AG04450 (cell line): ENCODE measurements at places on chromosomes 1 and 21.

DNA sequence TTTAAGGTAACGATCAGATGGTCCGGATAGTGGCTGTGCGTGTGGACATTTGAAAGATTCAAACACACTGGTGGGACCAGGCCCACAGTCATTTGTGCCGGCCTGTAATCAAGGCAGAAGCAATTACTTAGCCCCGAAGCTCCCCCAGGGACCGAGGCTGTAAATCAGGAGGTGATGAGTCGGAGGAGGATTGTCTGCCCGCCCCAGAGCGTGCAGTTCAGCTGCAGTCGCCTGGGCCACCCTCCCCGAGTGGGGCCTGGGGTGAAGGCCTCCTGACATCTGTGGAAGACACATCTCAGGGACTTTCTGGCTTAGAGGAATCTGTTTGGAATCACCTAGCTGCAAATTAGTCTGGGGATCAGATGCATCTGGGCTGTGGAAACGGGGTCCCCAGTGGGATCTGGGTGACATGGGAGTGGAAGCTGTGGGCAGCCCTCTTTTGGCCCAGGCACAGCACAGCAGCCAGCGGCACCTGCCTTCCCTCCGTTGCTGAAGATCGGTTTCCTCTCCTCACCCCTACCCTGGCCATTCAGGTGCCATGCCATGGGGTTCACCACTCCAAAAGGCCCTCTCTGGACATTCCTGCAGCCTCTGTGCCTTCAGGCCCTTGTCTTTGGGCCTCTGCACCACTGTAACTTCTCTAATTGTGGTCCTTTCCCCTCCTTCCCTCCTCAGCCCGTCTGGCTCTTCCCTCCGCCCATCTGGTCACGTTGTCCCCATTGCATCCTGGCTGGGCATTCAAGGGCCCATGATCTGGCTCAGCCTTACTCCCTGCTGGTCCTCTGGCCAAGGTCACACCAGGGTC lies 25.7 kb downstream of the LHX4 start:
- DNase-seq: no peak

DNA sequence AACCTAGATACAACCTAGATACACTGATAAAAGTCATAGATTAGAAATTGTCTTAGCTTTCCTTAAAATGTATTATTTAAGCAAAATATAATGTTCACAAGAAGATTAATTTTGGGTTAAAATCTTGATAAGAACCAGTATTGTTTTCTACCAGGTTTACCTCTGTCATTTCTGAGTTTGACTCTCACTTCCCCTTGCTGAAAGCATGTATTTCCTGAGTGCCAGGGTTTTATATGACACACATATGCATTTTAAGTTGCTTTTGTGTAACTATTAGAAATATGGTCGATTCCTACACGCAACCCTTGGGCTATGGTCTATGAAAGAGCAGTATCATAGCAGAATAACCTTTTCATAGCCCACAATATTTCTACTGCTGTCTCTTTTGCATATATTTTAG lies 351.7 kb downstream of the ZP4 start:
- DNase-seq: no peak

DNA sequence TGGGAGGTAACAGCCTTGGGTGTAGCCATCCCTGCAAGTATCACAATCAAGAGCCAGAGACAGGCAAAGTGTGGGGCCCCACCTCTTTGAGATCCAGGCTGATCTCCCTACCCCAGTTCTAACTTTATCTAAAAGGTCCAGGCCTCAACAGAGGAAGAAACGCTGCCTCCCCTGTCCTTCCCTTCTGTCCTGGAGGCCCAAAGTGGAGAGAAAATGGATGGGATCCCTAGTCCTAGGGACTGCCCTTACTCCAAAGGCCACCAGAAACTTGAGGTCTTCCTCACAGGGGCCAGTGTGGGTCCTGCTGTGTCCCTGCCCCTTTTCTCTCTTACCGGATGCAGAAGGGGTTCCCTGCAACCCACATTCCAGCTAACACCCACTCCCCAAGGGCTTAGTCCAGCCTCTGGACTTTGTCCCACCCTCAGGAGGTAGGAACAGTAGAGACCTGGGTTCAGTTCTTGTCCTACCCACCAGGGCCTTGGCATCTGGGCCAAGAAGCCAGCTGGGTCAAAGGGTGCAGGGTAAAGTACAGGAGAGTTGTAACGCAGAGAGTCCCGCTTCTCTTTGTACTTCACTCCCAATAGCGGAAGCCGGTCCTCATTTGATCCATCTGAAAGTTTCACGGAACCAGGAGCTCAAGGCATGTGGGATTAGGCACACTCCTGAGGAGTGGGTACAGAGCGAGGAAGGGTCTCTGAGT lies 1.9 kb downstream of the HDGF start:
- DNase-seq: no peak

DNA sequence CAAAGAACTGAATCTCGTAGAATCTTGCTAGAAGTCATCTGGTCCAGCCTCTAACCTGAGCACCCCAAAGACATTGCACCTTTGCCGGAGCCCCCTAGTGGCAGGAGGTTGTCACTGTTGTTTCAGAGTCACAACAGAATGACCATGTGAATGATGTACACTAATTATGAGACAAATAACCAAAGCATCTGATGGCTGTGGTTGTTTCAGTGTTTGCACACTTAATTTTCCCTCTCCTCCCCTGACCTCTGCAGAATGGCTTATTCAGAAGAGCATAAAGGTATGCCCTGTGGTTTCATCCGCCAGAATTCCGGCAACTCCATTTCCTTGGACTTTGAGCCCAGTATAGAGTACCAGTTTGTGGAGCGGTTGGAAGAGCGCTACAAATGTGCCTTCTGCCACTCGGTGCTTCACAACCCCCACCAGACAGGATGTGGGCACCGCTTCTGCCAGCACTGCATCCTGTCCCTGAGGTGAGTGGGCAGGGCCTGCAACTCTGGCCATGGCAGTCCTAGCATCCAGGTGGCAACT lies 26.4 kb downstream of the TRAF5 start:
- DNase-seq: no peak

DNA sequence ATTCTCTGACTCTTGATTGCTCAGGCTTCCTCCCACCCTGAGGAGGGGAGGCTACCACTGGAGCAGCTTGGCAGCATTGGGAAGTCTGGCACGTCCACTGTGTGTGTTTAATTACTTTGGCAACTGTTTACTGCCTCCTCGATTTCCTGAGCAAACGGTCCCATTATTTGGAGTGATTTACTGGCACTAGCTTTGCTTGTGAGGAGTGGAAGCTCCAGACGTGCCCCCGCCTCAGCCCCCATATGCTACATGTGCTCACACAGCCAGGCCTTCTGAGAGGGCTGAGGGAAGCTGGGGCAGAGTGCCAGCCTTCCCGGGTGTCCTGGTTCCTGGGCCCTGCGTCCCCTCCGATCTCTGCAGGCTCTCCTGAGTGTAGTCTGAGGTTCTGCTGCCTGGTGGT lies 306.2 kb downstream of the PTPRU start:
- no peak for DNase-seq

- DNase-seq: no peak
These were observed 918 bp downstream of the MIB2 start for GRCh38 chr1:1616045-1616790.

- no peak for DNase-seq
These were observed 479 bp upstream of the SNX7 start for GRCh38 chr1:98660940-98661543.

DNA sequence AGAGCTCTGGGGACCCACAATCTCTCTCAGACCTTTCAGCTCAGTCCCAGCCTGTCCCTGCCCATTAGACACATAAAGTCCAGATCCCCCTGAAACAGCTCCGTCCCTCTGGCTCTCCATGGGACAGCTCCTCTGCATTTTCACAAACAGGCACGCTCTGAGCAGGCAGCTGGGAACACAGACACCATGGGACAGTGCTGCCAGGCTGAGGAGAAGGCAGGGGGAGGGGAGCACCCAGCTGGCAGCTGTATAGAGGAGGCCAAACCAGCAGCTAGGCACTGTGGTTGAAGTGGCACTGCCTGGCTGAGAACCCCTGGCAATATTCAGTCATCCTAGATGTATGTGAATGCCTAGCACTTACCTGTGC lies 2.0 kb downstream of the TMEM63A start:
- no peak for DNase-seq

- no peak for DNase-seq
These were observed 24.0 kb upstream of the DDOST start for GRCh38 chr1:20685099-20685662.

DNA sequence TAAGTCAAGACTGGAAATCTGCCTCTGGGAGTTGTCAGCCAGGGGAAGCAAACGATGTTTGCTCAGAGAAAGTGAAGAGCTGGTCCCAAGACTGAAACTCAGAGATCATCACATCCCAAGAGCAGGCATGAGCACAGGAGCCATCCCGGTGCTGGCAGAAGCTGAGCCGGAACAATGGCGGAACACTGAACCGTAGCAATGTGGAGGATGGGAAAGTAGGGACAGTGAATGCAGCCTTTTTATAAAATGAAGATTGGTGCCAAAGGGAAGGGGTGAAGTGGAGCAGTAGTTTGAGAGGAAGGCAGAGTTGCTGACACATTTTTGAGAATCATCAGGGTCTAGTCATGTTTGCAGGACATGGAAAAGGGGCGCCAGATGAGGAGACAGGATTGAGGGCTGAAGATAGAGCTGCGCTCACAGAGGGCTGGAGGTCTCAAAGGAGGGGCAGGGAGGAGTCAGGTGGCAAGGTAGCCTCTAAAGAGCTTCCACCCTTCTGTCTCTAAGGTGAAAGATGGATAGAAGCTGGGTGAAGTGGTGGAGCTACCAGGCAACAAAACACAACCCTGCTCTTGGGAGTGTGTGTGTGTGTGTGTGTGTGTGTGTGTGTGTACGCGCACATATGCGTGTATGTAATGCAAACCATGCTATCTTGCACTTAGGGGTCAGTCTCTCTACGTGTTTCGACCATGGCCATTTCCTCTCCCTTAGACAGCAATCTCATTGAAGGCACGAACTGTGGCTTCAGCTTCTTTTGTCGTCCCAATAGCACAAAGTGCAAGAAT lies 94.3 kb upstream of the IRF2BP2 start:
- DNase-seq: no peak

- DNase-seq: no peak
These were observed 107.5 kb downstream of the HIVEP3 start for GRCh38 chr1:41811051-41811795.

DNA sequence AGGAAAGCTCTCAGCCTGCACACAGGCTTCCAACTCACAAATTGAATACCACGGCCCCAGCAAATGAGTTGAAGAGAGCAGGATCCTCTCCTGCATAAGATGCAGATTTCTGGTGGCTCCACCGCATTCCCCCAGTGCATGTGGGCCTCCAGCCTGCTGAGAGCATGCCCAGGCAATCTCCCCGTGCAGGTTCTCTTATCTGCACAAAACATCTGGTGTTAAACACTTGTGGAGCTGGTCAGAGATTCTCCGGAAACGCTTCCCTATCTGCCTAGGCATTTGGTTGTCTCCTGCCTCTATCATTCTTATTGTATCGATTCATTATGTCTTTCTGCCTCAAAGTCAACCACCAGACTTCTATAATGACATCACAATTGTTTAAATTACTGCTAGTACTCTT lies 1349.0 kb upstream of the B3GALT2 start:
- no peak for DNase-seq

GRCh38 chr1:64608005-64608650 lies 136.7 kb upstream of the RAVER2 start:
- DNase-seq: no peak

DNA sequence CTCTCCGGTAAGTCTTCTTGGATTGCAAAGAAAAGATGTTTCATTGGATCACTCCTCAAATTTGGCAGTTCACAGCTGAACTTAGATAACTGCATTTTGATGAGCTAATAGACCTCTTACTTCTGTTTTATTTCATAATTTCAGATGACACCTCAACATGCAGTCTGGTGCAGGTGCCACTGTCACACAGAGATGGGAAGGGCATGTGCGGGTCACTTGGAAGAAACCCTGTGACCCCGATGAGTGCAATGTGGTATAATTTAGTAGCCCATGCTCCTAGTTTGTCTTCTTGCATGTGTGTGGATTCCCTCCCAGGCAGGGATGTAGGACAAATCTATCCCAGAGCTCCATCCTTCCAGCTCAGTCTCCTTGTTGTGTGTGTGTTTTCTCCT lies 481 bp upstream of the SLAMF1 start:
- no peak for DNase-seq
